Upper lobe of right lung (tissue), 1 donor: ENCODE measurements at places on chromosomes 1 and 21. TPM values are rescaled to one million over a fixed set of nuclear protein-coding genes. Genes with fewer than 3 reads are reported as not detected.

DNA sequence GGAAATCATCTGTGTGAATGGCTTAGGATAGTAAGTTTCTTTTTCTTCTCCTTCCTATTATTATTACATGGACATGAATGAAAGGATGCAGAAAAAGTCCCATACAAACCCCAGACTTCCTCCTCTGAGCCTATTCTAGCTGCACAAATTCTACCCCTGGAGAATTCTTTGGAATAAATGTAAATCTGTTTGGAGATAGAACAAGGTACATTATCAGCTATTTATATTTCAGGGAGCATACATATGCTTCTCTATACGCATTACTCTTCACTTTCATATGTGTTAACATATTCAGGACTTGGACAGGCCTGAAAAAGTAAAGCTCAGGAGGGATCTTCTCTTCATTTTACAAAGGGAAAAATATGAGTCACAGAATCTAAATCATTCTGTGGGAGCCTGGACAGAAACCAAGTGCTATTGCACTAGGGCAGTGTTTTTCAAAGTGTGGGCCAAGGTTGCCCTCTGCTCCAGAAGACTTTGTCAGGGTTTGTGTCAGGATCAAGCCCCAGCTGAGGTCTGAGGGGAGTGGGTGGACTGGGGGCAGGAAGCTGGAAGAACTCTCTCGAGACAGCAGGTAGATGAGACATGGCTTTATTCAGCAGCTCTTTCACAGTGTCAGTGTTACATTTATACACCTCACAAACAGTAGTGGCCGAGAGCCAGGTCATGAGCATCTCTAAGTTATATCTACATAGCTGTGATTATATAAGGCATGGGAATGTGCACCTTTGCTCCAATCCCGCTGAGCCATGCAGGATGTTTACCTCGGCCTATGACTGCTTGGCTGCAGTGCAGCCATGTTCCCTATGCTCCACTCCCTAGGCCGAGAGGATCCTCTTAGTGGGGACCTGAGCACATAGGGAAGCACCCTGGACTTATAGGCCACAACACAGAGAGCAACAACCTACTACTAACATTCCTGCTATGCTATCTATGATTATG lies 114.3 kb downstream of the GDAP2 start:
- no peak for DNase-seq

- DNase-seq = no peak
These were observed 1.9 kb upstream of the HIVEP3 start for GRCh38 chr1:41920658-41921057.

GRCh38 chr1:14924455-14925331 lies 228.9 kb upstream of the TMEM51 start:
- DNase-seq = peak; percentile 84

DNA sequence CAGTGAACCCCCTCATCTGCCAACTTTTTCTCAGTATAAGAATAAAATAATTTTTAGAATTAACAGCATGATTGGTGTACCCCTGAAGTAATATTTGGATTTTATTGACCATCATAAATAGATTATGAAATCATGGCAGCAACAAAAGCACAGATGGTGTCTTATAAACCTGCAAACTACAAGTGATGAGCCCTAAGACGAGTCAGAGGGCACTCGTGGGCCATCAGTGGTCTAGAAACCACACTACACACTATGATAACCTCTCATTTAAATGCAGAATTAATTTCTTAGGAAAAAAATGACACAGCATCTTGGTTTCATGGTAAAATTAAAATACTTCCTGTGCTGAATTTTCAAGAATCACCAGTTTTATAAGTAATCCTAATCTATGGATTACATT lies 312.4 kb downstream of the PTBP2 start:
- no peak for DNase-seq

GRCh38 chr1:205440476-205441317 lies 15.1 kb downstream of the BLACAT1 start:
- DNase-seq = peak; percentile 81

DNA sequence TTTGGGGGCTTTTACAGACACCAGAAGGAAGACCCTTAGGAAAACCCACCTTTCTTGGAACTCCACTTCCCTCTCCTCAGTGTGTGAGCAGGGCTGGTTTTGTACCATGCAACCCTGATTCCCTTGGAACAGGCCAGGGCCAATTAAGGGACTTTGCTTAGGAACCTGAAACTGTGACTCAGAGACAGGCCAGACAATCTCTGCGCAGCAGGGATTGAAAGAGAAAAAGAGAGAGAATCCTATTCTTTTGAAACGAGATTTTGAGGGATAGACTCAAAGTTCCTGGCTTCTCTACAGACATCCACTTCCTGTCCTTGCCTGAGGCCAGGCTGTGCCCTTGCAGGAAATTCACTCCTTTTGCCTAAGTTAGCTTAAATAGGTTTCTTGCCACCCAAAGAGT lies 23.1 kb upstream of the C1orf198 start:
- no peak for DNase-seq

- DNase-seq = no peak
These were observed 5.8 kb downstream of the CAPN8 start for GRCh38 chr1:223659711-223660110.

- no peak for DNase-seq
These were observed 184.2 kb downstream of the ETS2 start for GRCh38 chr21:38989745-38990423.

GRCh38 chr1:40919475-40920011 lies 57.4 kb upstream of the CITED4 start:
- DNase-seq = no peak

- no peak for DNase-seq
These were observed 24.3 kb downstream of the PTGS2 start for GRCh38 chr1:186655876-186656275.

DNA sequence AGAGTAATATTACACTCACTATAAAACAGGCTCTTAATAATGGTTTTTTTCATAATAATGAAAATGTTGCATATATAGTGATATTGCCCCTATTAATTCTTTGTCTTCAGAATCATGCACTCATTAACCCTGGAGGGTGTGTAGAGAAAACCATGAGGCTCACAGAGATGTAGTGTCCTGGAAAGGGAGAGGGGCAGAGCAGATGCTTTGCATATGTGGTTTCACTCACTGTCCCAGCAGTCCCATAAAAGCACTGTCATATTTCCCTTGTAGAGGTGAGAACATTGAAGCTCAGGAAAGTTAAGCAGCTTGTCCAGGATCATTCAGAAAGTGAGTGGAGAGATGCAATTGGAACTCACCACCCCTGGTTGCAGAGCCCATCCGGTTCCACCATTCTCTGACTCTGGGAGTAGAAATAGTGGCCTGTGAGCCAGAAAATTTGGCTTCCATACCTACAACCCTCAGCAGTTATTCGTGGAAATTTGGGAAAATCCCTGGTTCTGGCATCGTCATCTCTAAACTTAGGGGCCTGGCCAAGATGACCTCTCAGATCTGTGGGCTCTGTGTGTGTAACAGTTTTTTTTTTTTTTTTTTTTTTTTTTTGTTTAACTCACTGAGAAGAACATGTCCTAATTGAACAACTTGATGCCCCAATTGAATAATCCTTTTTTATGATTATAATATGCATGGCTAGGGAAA lies 86.4 kb downstream of the RGL1 start:
- no peak for DNase-seq

DNA sequence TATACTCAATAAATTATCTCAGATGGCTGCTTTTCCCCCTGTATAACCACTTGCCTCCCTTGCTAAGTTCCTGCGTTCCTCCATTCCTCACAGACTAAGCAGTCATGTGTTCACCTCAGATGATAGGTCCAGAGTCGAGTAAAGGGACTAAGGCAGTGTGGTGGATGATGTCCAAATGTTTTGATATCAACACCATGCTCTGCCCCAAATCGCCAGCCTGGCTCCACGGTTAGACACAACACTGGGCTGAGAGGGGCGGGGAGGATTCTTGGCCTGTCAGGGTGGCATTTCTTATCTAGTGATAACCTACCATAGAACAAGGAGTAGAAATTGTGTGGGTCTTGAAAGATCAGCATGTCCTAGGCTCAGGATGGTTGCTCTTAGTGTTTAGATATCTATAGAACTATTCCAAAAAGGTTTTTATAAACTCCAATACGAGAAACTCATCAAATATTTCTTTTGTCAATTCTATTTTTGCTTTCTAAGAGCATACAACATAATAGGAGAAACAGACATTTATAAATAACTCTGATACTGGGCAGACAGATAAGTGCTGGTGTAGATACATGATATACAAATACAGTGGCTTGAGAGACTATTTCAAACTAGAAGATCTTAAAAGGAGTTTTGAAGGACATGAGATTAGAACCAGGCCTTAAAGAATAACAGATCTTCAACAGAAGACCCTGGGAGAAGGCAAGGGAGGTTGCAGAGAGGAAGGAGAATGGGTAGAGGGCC lies 21.5 kb downstream of the GJA5 start:
- no peak for DNase-seq

DNA sequence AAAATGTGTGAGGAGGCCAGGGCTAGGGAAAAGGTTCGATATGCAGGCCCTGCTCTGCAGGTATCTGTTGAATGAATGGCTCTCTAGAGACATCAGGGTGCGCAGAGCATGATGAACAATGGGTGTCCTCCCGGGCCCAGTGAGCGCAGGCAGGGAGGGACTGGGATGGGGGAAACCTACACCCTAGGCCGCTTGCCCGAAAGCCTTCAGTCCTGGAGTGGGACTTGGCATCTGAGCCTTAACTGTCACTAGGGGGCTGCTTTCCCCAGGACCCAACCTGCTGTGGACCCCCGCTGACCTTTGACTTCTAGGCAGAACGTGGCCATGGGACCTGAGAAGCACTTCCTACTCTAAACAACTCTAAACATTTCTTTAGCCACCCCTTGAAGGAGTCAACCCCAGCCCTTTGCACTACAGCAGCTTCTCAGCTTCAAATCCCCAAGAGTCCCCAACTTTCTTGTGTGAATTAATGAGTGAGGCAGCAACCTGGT lies 444 bp upstream of the MAP3K6 start:
- no peak for DNase-seq

- DNase-seq = no peak
These were observed 10.1 kb downstream of the TNNI3K start for GRCh38 chr1:74245168-74245772.

- no peak for DNase-seq
These were observed 15.5 kb downstream of the MORN1 start for GRCh38 chr1:2375923-2376260.

DNA sequence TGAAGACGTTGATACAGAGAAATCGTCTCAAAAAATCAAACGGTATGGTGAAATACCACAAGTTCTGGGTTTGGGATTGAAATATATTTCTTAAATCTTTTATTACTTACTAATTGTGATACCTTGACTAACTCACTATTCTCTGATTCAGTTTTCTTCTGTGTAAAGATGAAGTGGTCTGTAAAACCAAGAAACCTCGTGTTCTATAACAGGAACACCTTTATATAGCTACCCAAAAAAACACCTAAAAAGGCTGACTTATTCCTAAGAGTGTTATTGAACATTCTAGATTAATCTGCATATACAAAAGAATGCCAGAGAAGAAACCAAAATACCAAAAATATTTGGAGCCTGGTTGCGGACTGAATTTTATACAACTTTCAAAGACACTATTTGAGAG lies 721 bp downstream of the LRRIQ3 start:
- DNase-seq = no peak

DNA sequence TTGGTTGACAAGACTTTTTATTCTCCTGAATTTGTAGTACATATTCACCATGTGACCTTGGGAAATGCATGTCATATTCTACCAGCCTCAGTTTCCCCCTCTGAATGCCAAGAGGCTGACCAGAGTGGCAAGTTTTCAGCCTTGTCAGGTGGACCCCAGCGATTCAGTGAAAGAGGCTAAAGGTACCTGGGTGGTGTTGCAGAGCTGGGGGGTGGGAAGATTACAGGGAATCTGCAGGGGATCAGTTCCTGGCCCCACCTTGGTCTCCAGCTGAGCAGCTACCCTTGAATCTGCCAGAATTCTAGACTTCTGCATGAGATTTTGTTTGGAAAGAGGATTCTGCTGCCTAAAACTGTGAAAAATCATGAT lies 27.9 kb upstream of the KCNA2 start:
- no peak for DNase-seq

DNA sequence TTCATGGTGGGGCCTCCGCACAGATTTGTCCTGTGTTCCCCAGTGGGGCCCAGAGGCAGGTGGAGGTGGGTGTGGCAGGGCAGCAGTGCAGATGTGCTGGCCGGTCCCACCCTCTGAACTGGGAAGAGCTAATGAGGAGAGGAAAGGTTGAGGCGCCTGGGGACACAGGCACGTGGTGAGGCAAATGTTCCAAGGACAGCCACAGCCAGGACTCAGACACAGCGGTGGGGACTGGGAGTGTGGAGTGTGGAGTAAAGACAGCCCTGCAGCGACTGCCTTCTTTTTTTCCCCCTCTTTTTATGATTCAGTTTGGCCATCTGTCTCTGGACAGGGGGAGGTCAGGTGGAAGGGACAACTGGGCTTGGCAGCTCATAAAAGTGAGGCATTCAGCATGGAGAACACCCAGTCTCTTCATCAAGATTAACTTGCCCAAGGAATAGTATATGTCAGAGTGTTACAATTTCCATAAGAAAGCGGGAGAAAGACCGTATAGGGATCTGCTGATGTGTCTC lies 104.2 kb upstream of the GCLM start:
- no peak for DNase-seq

GRCh38 chr1:76292418-76293184 lies 218.1 kb downstream of the ST6GALNAC3 start:
- DNase-seq = no peak

GRCh38 chr21:41828884-41829360 lies 50.2 kb downstream of the PRDM15 start:
- DNase-seq = no peak

DNA sequence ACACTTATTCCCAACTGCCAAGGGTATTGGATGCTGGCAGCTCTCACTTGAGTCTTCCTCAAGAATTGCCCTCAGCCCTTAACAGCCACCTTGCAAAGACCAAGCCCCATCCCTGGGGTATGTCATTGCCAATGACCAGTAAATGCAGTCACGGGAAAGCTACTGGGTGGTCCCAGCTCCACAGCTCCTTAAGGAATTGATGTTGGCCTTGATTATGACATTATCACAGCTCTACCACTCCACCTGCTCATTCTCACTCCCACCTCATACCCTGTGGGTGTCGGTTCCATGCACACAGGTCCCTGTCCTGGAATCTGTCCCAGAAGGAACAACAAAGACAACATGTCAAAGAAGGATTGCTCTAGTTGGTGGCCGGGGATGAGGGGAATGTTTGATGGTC lies 60.5 kb upstream of the GJB5 start:
- no peak for DNase-seq

Gene S100A8
- total RNA-seq = 266 TPM

Gene CATSPERE
- total RNA-seq = 1.1 TPM

Gene TMOD4
- total RNA-seq = not detected

Gene AQP10
- total RNA-seq = 0.64 TPM

Gene KPRP
- not detected for total RNA-seq

Gene SYCP1
- not detected for total RNA-seq
